ENCODE measurements at places on chromosomes 12 and 14.

DNA sequence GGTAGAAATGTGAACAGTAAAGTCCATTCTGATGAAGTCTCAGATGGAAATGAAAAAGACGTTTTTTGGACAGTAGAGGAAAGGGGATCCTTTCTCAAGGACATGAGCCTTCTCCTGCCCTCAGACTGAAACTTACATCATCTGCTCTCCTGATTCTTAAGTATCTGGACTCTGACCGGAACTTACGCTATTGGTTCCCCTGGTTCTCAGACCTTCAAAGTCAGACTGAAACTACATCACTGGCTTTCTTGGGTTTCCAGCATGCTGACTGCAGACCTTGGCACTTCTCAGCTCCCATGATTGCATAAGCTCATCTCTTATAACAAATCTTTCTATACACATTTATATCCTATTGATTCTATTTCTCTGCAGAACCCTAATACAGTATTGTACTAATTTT lies 291.0 kb downstream of the SNAPC1 start:
- DNase-seq: no peak

GRCh38 chr12:78224154-78224553 lies 393.5 kb downstream of the NAV3 start:
- DNase-seq: no peak

DNA sequence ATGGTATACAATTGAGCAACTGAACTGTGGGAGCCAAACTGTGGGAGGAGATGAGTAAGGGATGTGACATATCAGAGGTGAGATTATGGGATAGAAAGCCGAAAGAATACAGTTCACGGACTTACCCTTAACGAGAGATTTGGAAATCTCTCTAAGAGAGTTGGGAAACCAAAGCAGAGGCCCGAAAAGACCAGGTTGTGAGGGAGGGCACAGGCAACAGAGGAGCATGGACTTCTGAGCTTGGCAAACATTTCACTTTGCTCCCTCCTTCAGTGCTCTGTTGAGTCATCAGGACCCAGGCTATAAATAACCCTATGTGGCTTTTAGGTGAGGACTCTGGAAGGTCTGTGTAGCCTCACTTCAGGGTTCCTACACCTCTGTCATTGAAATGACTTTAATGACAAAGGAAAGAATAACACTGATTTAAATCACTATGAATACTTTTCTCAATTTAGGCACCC lies 120.6 kb downstream of the TGFB3 start:
- DNase-seq: no peak

GRCh38 chr14:92577321-92577742 lies 63.8 kb downstream of the RIN3 start:
- DNase-seq: no peak

GRCh38 chr12:32893458-32893857 lies 3.1 kb downstream of the PKP2 start:
- DNase-seq: no peak

GRCh38 chr12:109947521-109947920 lies 47.4 kb downstream of the TCHP start:
- no peak for DNase-seq

- no peak for DNase-seq
Observed at GRCh38 chr12:49790741-49791555, 37.3 kb downstream of the NCKAP5L start.

GRCh38 chr12:13839365-13840336 lies 141.8 kb downstream of the GRIN2B start:
- DNase-seq: no peak

- DNase-seq: no peak
Observed at GRCh38 chr12:104243971-104244370, 28.4 kb downstream of the TXNRD1 start.

DNA sequence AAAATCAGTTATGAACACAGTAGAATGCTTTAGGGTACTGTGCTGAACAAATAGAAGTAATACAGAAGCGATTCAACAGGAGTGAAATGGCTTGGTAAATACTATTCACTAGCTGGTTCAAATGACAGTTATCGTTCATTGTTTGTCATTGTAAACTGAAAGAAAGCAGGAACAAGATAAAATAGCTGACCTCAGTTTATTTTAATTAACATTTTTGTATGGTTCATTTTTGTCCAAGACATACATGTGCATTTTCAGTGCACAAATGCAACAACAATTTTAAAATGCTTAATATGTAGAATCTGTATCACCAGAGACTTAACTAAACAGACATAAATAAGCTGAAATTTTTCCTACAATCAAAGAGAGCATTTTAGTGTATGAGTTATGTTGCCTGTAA lies 49.9 kb downstream of the ALX1 start:
- DNase-seq: no peak

DNA sequence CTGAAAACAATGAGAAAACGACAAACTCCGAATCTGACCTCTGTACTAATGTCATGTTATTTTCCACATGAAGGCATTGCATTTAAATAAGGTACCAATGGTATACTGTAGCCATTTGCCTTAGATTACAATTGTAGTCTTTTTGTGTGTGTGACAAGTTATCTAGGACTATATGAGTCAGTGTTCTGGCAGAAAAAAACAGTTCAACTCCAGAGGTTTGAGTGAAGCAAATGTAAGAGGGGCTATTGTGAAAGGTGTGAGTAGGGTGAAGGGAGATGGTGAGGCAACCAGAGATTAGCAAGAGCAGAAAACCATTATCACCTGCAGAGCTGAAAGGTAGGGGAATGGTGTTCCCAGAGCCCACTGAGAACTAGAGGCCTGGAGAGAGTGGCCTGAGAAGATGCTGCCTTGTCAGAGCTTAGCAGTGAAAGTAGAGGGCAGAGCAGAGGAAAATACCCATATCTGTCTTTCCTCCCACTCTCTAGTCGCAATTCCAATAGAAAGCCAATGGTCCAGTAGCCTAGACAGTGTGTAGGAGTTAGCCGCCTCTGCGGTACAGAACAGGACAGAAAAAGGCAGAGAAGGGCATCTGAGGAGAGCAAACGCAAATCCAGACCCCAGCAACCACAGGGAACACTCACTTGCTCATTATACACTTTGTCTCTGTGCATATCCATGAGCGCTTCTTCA lies 112.2 kb downstream of the DYRK2 start:
- no peak for DNase-seq

- DNase-seq: no peak
Observed at GRCh38 chr12:107328442-107329133, 235.2 kb upstream of the CRY1 start.

GRCh38 chr12:46105735-46106134 lies 115.4 kb upstream of the SCAF11 start:
- DNase-seq: no peak

GRCh38 chr12:94952325-94952724 lies 51.2 kb downstream of the NDUFA12 start:
- DNase-seq: no peak

- no peak for DNase-seq
Observed at GRCh38 chr12:91577586-91578539, 395.2 kb upstream of the DCN start.

GRCh38 chr12:119100933-119101332 lies 77.8 kb upstream of the HSPB8 start:
- DNase-seq: no peak

All from activated CD4-positive, alpha-beta T cell treated with anti-CD3 and anti-CD28 coated beads for 1 hour (primary cell).